ENCODE measurements at places on chromosomes 13 and 19. TPM values are rescaled to one million over a fixed set of nuclear protein-coding genes. Genes with fewer than 3 reads are reported as not detected.

CRB3 gene
- polyA plus RNA-seq: not detected

DLL3 gene
- polyA plus RNA-seq: 5.2 TPM

KASH5 gene
- polyA plus RNA-seq: 3.2 TPM

ZNF442 gene
- polyA plus RNA-seq: 2.6 TPM

LGI4 gene
- 1.1 TPM for polyA plus RNA-seq

PRX gene
- 1.4 TPM for polyA plus RNA-seq

ANKRD27 gene
- 46.7 TPM for polyA plus RNA-seq

RFPL4A gene
- 0.13 TPM for polyA plus RNA-seq

GPC6 gene
- polyA plus RNA-seq: 0.03 TPM

ADPRHL1 gene
- polyA plus RNA-seq: 0.58 TPM

GAS6 gene
- polyA plus RNA-seq: 10.9 TPM

LRRC25 gene
- not detected for polyA plus RNA-seq

ZFR2 gene
- not detected for polyA plus RNA-seq

PNMA8B gene
- polyA plus RNA-seq: not detected

TMEM150B gene
- polyA plus RNA-seq: 0.47 TPM

SIGLEC14 gene
- not detected for polyA plus RNA-seq

ACTMAP gene
- polyA plus RNA-seq: 8.5 TPM

KIR2DL1 gene
- polyA plus RNA-seq: not detected

PABPC3 gene
- 0.12 TPM for polyA plus RNA-seq

ZNF264 gene
- polyA plus RNA-seq: 2.4 TPM

SSC5D gene
- polyA plus RNA-seq: 0.09 TPM

PDX1 gene
- polyA plus RNA-seq: not detected

UGGT2 gene
- 18.3 TPM for polyA plus RNA-seq

Data from K562 (cell line).